ENCODE measurements at places on chromosomes 3 and 15. TPM values are rescaled to one million over a fixed set of nuclear protein-coding genes. Genes with fewer than 3 reads are reported as not detected.
A peak's percentile ranks its signal among the peaks of the same experiment; 100 is the strongest.

UBE2E2 gene
- total RNA-seq: 9.8 TPM

DNA sequence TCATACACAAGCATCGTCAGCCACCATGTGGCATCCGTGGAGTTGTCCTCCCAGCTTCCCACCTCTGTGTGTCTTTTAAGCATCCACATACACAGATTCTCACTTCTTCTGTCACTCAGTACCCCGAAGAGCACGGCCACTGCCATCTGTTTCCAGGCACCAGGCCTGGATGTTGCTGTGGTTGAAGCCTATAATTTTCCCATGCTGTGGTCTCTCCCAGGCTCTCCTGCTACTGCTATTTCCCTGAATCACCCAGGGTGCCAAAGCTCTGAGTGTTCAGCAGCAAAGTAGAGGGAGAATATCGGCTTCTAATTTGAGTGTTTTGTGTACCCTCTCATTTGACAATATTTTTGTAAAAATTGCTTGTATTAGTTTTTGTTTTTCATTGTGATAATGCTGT, 265.7 kb downstream of the DIPK2A start:
- DNase-seq: no peak

PRR20G gene
- not detected for total RNA-seq

SUCLG2 gene
- total RNA-seq: 75.9 TPM

DNASE1L3 gene
- total RNA-seq: not detected

PLSCR5 gene
- not detected for total RNA-seq

DNA sequence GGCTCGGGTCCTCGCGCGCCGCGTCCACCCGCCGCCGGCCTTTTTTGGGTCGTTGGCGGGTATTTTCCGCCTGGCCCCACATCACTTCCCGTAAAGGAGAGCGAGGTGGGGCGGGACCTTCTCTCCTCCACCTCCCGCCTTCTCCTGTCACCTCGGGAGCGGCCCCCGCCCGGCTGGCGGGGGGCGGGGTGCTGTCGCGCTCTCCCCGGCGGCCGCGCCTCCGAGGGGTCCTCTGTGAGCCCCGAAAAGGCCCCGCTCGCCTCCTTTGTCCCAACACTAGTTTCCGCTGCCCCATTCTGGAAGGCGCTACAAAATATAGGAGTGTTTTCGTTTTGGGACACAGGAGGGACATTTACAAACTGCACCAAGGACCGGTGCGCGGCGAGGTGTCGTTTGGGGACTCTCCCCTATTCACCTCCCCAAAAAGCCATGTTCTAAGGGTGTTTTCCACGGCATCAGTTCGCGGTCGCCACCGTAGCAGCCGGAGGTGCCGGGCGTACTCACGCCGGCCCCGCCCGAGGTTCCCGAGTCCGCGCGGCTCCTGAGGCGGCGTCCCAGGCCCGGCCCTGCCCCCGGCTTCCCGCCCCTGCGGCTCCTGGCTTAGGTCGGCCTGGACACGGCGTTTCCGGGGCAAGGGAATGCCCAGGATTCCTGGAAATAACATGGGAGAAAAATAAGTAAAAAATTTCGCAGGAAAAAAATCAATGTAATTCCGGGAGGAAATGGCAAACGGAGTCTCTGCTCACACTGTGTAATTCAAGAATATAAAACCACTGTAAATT, at the start of gene RAB27A:
Gene RAB27A (minus strand): TSS at position 68 of the 782 bp plus-strand sequence. CDS start 54,879 bp downstream, outside the sequence.
- peak; percentile 78 for DNase-seq

Data from naive thymus-derived CD4-positive, alpha-beta T cell (primary cell).